ENCODE measurements at places on chromosomes 3 and 15.

DNA sequence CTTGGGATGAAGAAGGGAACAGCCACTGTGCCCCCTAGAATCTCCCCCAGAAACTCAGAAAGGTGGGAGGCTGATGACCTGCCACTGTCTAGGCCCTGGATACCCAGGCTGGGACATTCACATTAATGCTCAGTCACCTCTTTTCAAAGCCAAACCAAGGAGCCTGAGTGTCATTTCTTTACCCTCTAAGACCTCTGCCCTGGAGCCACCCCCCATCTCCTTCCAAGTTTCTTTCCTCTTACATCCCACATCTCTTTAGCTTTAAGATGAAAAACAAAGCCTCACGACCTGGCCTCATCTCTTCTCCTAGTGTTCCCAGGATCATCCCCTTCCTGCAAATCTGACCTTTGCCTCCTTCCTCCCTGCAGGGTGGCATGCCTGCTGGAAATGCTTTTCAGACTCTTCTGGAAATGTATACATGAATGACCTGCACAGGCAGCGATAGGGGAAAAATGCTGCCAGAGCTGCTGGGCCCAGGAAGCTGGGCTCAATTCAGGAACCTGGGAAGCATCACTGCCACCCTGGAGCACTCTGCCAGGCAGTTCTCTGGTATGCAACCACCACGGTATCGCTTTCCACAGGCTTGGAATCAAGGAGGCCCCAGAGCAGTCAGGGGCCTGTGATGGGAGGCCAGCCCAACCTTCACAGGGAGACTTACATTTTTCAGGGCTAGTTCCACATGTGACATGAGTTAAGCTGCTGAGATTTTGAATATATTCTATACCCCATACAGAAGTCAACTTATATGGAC is 67.6 kb downstream of the DAPK2 start:
- no peak for DNase-seq

DNA sequence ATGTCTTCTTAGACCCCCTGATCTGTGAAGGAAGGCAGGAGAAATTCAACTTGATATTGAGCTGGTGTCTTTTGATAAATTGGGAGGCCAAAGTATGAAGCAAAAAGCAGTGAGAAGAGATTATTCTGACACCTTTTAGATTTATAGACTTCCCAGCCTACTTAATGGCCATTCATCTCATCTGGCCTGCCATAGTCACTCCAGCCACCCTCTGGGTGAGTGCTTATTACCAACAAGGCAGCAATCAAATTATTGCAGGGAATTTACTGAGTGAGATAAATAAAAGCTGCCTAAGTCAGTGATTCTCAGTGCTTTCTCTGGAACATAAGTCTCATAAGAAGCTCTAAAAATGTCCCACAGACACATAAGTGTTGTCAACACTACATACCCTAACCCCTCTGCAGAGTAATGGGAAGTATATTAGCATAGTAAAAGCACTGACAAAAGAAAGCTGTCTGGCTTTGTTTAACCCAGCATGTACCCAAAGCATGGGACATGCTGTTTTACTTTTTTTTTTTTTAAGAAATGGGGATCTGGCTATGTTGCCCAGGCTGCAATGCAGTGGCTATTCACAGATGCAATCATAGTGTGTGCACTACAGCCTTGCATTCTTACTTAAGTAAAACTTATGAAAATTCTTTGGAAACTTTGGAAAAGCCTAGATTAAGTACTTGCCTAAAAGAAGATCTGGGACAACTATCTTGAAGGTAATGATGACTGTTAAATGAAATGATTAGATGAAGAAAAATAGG is 725.3 kb downstream of the TUSC7 start:
- DNase-seq, result no peak

GRCh38 chr3:58214484-58215316 is 3.9 kb upstream of the DNASE1L3 start:
- DNase-seq, result no peak

GRCh38 chr3:124761250-124761796 is 31.1 kb downstream of the UMPS start:
- DNase-seq, result peak; percentile 59

- no peak for DNase-seq
These were observed 25.3 kb upstream of the MFSD1 start for GRCh38 chr3:158776531-158776930.

DNA sequence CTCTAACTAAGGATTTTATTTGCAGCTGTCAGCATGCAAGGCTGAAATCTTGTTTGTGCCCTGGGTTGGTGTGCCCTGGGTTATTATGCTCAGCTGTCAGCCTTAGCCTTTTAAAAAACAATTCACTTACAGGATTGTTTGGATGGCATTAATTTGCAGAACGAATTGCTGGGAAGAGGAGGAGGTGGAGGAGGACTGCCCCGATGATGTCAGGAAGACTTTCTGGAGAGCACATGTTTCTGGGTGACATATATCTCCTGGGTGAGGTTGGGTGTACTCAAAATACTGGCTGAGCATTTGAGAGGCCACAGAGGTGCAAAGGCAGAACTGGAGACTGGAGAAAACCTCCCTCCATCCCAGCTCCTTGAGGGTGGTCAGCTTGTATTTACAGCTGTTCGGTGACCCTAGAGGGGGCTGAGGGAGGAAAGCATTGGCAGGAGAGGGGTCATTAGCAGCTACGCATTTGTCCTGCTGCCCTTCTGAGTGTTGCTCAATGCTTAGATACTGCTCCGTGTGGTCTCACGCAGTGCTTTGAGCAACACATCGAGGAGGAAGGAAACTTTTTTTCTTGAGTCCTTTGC is 59.8 kb upstream of the PSMD6 start:
- DNase-seq, result no peak

- no peak for DNase-seq
These were observed 34.8 kb downstream of the CHRD start for GRCh38 chr3:184414418-184415202.

GRCh38 chr15:38479266-38479665 is 25.3 kb downstream of the FAM98B start:
- no peak for DNase-seq

DNA sequence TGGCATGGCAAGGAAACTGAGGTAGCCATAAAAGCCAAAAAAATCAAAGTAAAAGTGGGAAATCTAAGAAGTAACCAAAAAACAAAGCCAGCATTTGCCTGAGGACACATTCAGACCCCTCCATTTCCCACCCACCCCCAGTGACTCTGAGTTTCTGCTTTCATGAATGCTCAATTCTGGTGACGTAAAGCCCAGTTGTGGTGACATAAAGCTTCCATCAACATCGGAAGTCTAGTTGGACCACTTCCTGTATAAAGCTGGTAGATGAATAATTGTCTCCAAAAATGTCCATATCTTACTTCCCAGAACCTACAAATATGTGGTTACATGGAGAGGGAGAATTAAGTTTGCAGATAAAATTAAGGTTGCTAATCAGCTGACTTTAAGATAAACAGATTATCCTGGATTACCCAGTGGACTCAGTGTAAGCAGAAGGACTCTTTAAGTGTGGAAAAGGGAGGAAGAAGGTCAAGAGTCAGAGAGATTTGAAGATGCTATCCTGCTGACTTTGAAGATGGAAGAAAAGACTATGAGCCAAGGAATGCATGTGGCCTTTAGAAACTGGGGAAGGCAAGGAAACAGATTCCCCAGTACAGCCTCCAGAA is 62.0 kb upstream of the ST3GAL6 start:
- DNase-seq, result no peak

GRCh38 chr3:72820415-72820814 is 27.8 kb downstream of the SHQ1 start:
- DNase-seq, result no peak

DNA sequence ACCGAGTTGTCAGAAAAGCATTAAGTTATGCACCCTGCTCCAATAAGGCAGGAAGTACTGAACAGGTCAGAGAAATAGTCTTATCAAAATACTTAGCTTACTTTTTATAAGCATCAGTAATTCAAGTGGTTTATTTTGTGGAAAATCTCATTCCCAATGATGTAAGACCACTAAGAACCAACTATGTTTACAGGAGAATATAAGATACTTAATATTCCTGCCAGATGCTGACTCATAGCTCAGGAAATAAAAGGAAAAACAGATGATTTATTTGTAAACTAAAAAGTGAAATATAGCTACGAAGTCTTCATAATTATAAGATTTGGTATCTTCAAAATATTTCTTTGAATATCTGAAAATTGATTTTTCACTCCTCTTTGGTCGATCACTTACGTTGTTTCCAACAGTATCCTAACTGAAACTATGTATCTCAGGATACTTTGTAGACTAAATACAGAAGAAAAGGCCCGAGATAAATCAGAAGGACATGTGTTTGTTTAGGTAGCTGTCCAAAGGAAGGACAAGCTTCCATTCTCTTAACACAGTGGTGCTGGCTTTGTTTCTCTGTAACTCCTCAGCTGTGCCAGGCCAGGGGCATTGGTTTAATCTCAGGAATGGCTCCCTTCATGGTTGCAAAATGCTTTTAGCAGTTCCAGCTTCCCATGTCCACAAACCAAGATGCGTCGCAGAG is 295.8 kb downstream of the GBE1 start:
- DNase-seq, result no peak

DNA sequence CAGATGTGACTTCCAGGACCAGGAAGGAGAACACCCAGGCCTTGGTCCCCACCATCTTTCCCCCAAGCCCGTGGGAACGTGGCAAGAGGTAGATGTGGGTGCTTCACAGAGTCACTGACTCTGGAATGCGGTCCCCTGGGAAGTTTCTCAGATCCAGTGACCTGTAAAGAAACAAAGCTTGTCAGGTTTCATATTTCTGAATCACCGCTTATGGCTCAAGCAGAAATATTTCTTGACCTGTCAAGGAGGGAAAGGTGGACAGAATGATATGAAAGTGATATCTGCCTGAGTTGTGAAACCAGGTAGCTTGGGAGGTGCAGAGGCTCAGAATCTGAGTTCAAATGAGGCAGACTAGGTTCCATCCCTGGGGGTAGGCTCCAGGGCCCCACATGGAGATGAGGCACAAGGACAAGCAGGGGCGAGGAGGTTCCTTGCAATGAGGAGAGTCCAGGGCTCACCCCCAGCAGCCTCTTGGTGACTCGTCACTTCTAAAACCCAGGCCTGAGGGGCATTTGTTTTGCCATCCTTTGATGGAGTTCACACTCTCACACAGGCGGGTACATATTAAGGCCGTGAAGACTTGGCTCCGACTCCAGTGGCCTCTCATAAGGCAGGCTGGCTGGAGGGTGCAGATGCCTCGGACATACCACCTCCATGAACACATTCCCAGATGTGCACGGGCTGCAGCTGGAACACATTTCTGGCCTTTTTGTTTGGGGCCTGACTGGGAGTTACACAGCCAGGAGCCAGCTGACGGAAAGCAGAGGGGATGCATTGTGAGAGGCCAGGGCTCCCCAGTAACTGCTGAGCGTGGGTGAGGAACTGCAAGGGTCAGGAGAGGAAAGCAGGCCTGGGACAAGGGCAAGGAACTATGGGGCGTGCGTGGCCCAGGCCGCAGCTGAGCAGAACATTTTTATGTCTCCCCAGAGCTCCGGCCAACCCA is 1.3 kb downstream of the CILP start:
- DNase-seq, result no peak

DNA sequence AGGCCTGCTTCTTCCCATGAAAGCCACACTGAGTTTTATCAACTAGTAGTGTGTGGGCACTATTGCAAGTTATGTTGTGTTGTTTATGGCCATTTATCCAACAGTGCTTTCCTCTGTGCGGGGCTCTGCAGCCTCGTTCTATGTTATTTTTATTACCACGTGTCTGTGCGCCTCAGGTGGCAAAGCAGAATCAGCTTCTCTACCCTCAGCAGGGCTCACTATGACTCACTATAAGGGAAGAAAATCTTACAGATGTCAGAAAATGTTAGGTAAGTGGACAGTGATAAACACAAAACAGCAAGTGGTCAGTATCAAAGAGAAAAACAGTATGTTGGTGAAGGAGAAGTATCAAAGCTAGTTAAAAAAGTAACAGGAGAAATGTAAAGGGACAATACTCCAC is 61.4 kb downstream of the MOBP start:
- no peak for DNase-seq

DNA sequence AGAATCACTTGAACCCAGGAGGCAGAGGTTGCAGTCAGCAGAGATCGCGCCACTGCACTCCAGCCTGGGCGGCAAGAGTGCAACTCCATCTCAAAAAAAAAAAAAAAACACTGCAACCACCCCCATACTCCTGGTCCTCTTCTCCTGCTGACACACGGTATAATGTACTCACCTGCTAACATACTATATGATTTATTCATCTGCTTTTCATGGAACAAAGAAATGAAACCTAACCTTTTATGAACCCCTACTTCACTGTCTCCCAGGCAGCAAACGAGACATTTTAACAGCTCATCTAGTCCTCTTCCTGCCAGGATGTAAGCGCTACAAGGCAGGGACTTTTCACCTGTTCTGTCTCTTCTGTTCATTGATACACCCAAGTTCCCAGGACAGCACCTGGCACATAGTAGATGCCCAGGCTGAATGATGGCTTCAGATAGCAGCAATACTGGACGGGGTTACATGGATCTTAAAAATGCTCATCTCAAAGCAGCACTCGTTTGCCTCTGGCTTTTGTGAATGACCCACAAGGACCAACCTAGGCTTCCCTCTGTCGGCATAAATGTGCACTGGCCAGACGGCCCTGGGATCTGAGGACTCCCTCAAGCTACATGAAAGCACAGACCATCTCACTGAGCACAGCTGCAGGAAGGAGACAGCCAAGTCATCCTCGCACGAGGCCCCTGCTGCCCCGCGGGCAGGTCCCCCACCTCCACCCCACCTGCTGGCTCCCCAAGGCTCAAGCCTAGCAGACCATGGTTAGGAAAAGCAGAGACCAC is 20.3 kb downstream of the XXYLT1 start:
- DNase-seq, result no peak

DNA sequence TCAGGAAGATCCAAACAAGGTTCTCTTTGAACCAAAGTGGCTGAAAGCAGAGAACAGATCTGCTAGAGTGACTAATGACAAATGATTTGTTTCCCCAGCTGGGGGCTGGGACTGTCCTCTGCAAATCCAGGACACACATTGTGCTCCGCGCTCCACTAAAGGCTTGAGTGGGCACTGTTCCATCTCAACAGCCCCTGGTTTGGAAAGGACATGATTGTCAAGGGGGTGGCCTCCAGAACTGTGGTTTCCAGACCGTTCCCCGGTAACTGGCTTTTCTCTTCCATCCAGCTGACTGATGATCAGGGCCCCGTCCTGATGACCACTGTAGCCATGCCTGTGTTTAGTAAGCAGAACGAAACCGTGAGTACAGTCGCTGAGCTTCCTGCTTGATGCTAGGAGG is 91.0 kb downstream of the LRTM1 start:
- DNase-seq, result no peak

- no peak for DNase-seq
These were observed 1037.2 kb downstream of the SQOR start for GRCh38 chr15:46672041-46672440.

DNA sequence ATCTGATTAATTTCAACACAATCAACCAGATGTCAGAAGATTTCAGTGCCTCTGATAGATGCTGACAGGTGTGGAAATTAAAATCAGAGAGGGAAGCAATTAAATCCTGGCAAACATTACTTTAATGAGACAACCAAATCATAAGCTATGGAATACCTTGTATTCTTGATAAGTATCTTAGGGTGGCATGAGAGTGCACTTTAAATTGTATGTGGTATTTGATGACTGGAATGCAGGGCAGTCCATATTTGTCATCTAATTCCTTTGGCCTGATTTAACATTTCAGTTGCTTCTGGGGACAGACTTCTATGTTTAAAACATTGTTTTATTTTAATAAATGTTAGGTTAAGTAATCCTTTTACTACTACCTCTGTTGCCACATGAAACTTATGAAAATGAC is 184.1 kb downstream of the LPP start:
- no peak for DNase-seq

All from C1 segment of cervical spinal cord (tissue), 14 donors.